Activated naive CD8-positive, alpha-beta T cell treated with anti-CD3 and anti-CD28 coated beads, Interleukin-2, amount 50 U/mL, for 24 hours (primary cell): ENCODE measurements at places on chromosomes 2 and 18.

DNA sequence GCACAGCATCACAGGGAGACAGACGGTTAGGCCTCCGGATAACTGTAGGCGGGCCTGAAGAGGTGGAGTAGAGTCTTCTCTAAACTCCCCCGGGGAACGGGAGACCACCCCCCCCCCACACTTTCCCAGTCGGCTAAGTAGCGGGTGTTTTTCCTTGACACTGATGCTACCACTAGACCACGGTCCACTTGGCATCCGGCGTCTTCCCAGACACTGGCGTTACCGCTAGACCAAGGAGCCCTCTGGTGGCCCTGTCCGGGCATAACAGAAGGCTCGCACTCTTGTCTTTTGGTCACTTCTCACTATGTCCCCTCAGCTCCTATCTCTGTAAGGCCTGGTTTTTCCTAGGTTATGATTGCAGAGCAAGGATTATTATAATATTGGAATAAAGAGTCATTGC lies 25.7 kb upstream of the NCL start:
- no peak overlapping the region for H3K27ac ChIP-seq
- peak; percentile 26 for DNase-seq
- no peak overlapping the region for H3K4me3 ChIP-seq
- H3K36me3 ChIP-seq, result no peaks in the 10 kb centered on the region
- H3K4me1 ChIP-seq, result no peaks in the 10 kb centered on the region

DNA sequence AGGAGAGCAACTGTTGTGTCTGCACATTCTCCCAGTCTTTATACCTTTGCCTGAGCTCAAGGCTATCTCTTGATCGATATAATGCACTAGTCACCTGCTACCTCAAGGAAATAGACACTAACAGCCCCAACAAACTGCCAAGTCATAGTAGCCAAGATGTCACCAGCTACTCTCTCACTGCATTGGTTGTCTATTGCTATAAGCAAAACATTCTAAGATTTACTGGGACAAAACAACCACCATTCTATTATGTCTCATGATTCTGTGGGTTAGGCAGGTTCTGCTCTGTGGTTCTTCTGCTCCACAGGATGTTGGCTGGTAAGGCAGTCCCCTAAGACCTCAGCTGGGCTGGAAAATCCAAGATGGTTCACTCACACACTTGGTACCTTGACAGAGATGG lies 28.5 kb upstream of the MLPH start:
- peaks cover 2% of the 10 kb centered on the region for H3K27me3 ChIP-seq
- peaks cover 22% of the 10 kb centered on the region for H3K4me1 ChIP-seq
- no peak overlapping the region for H3K27ac ChIP-seq
- H3K4me3 ChIP-seq, result no peak overlapping the region
- no peak for DNase-seq

DNA sequence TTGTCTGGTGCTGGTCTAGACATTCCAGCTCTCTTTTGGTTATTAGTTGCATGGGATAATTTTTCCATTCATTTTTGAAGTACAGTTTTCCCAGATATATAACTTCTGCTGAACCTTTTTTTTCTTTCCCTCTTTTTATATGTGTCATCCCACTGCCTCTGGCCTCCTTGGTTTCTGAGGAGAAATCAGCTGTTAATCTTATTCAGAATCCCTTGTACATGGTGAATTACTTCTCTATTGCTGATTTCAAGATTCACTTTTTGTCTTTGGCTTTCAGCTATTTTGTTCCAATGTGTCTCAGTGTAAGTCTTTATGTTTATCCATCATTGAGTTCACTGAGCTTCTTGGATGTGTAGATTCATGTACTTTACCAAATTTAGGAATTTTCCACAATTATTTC lies 99.7 kb downstream of the ARHGEF4 start:
- DNase-seq, result no peak
- H3K27ac ChIP-seq, result no peak overlapping the region
- H3K4me1 ChIP-seq, result no peaks in the 10 kb centered on the region
- H3K36me3 ChIP-seq, result peaks cover 2% of the 10 kb centered on the region

DNA sequence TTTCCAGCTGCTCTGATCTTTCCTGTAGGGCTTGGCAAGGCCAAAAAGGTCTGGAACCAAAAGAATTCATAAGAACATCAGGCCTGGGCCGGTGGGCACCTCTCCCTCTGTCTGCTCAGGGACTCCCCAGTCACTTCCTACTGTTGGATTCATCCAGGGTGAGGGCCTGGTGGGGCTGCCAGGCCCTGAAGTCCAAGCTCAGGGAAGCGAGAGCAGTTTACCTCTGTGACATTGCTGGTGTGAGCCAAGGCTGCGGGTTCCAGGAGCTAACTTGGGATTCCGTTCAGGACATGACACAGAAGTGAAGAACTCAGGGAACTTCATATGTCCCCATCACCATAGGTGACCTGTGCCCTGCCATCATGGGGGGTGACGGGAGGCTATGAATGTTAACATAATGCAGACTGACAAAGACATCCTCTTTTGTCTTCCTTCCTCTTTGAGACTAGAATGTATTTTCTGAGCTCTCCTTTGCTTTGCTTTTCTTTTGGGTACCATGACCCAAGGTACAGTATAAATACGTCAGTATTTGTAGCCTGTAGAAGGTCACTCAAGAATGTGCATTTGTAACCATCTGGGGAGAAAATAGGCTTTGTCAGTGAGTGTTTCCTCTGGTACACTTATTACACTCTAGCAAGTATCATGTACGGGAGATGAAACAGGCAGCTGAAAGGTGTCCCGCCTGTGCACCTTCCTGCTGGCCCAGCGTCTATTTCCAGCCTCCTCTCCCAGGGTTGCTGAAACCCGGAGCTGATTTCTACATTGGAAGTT lies 130.5 kb upstream of the SLC1A4 start:
- H3K4me1 ChIP-seq, result peaks cover 10% of the 10 kb centered on the region
- H3K27ac ChIP-seq, result no peak overlapping the region
- no peak for DNase-seq
- no peaks in the 10 kb centered on the region for H3K36me3 ChIP-seq
- peaks cover 5% of the 10 kb centered on the region for H3K27me3 ChIP-seq

DNA sequence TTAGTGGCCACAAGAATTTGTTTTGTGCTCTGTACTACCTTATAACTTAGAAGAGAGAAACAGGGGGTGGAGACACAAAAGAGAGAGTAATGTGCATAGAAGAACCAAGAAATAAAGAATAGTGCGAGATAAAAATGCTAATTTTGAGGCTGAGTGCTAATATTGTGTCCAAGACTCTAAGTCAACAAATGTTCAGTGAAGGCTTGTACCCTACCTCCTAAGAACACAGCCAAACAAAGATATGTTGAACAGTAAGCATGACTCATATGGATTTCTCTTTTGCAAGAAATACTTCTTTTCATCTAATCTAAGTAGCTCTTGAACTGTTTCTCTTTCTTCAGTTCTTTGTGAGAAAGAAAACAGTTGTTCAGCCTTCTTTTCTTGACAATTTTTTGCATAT lies 45.2 kb downstream of the GAREM1 start:
- H3K36me3 ChIP-seq, result no peaks in the 10 kb centered on the region
- H3K4me3 ChIP-seq, result no peak overlapping the region
- H3K27ac ChIP-seq, result no peak overlapping the region
- peaks cover 8% of the 10 kb centered on the region for H3K27me3 ChIP-seq

GRCh38 chr2:232418466-232419244 lies 12.0 kb downstream of the ALPG start:
- H3K4me3 ChIP-seq, result peak overlapping the region; percentile 9
- H3K27ac ChIP-seq, result no peak overlapping the region
- peaks cover 43% of the 10 kb centered on the region for H3K27me3 ChIP-seq
- H3K36me3 ChIP-seq, result peaks cover 2% of the 10 kb centered on the region
- peaks cover 4% of the 10 kb centered on the region for H3K4me1 ChIP-seq
- peak; percentile 48 for DNase-seq

- peaks cover 3% of the 10 kb centered on the region for H3K36me3 ChIP-seq
- no peak overlapping the region for H3K27ac ChIP-seq
- no peak for DNase-seq
- H3K4me1 ChIP-seq, result peaks cover 7% of the 10 kb centered on the region
- no peak overlapping the region for H3K4me3 ChIP-seq
These were observed 11.7 kb downstream of the HS6ST1 start for GRCh38 chr2:128306931-128307460.

GRCh38 chr2:88841224-88841929 lies 149.9 kb downstream of the RPIA start:
- H3K27me3 ChIP-seq, result no peaks in the 10 kb centered on the region
- H3K4me3 ChIP-seq, result no peak overlapping the region
- peaks cover 4% of the 10 kb centered on the region for H3K4me1 ChIP-seq
- no peak for DNase-seq

DNA sequence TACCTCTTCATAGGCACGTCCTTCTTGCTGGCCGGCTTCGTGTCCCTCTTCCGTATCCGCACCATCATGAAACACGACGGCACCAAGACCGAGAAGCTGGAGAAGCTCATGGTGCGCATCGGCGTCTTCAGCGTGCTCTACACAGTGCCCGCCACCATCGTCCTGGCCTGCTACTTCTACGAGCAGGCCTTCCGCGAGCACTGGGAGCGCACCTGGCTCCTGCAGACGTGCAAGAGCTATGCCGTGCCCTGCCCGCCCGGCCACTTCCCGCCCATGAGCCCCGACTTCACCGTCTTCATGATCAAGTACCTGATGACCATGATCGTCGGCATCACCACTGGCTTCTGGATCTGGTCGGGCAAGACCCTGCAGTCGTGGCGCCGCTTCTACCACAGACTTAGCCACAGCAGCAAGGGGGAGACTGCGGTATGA lies 2.3 kb downstream of the FZD7 start:
- H3K27ac ChIP-seq, result no peak overlapping the region
- no peak overlapping the region for H3K4me3 ChIP-seq
- peaks cover 11% of the 10 kb centered on the region for H3K4me1 ChIP-seq
- no peak for DNase-seq
- H3K27me3 ChIP-seq, result peaks cover 52% of the 10 kb centered on the region
- no peaks in the 10 kb centered on the region for H3K36me3 ChIP-seq

- H3K4me3 ChIP-seq, result peak overlapping the region; percentile 88
- no peak for DNase-seq
- peak overlapping the region; percentile 42 for H3K27ac ChIP-seq
- peaks cover 45% of the 10 kb centered on the region for H3K4me1 ChIP-seq
- no peaks in the 10 kb centered on the region for H3K27me3 ChIP-seq
- H3K36me3 ChIP-seq, result peaks cover 13% of the 10 kb centered on the region
These were observed 2.3 kb downstream of the RNF103 start for GRCh38 chr2:86621280-86621943.

- H3K4me1 ChIP-seq, result peaks cover 81% of the 10 kb centered on the region
- H3K27me3 ChIP-seq, result peaks cover 5% of the 10 kb centered on the region
- DNase-seq, result peak; percentile 67
These were observed 106.9 kb downstream of the HDAC4 start for GRCh38 chr2:239293775-239294430.

DNA sequence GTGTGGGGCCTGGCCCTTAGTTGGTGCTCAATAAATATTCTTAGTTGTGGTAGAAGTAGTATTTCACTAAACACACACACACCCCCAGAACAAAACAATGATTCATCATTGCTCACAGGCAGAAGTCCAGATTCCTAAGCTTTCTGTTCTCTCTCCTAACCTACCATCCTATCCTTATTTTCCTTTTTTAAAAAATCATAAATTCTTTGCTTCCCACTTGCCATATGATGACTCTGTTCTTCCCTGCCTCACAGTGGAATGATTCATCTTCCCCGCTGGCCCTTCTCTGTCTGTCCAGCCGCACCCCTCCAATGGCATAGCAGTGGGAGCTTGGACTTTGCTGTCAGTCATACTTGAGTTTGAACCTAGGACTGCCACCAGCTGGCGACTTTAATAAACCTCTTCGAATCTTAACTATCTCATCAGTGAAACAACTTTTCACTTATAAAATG lies 5.2 kb downstream of the EML6 start:
- H3K27ac ChIP-seq, result no peak overlapping the region
- H3K4me3 ChIP-seq, result no peak overlapping the region
- H3K4me1 ChIP-seq, result peaks cover 11% of the 10 kb centered on the region
- no peaks in the 10 kb centered on the region for H3K36me3 ChIP-seq
- no peak for DNase-seq
- H3K27me3 ChIP-seq, result peaks cover 43% of the 10 kb centered on the region

- no peak overlapping the region for H3K27ac ChIP-seq
- no peaks in the 10 kb centered on the region for H3K36me3 ChIP-seq
- H3K4me3 ChIP-seq, result no peak overlapping the region
- peaks cover 7% of the 10 kb centered on the region for H3K4me1 ChIP-seq
- DNase-seq, result no peak
These were observed 64.4 kb upstream of the AFF3 start for GRCh38 chr2:100206731-100207255.

DNA sequence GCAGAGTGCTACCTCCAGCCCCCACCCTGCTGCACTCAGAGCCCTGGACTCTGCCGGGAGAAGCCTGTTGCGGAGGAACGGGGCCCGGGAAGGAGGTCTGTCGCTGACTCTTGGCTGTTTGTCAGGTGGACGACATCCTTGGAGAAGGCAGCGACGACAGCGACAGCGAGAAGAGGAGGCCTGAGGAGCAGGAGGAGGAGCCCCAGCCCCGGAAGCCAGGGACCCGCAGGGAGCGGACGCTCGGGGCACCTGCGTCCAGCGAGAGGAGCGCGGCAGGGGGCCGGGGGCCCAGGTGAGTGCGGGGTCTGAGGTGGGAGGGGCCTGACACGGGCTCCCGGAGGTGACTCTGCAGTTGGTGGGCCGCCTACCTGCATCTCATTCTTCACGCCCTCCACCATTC lies 56.6 kb downstream of the CTDP1 start:
- peaks cover 84% of the 10 kb centered on the region for H3K36me3 ChIP-seq
- DNase-seq, result no peak
- H3K27me3 ChIP-seq, result no peaks in the 10 kb centered on the region
- no peak overlapping the region for H3K27ac ChIP-seq
- H3K4me3 ChIP-seq, result no peak overlapping the region

DNA sequence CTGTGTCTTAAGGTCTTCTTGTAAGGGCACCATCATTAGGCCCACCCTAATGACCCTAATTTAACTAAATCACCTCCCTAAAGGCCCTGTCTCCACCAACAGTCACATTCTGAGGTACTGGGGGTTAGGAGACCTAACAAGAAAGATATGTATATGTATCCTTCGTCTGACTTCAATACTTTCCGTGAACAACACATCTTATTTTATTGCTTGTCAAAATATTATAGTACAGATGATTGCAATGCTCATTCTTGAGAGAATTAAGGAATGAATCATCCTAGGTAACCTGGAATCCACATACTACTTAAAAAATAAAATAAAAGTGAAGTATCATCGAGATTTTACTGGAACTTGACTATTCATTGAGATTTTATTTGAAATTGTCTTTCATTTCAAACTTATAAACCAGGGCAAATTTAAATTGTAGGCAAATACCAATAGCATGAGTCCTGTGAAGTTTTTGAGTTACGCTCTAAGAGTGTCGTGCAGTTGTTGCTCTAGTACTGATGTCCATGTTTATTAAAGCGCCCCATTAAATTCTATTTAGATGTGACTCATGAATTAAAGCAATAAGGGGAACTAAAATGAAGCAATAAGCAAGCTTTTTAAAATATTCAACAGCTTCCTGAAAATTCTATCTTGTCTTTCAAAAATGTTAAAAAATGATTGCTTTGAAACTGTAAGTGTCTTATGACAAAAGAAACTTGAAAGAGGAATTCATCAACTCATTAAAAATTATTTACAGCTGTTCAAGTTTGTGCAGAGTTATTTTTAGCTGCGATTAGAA lies 40.0 kb downstream of the CCDC102B start:
- no peaks in the 10 kb centered on the region for H3K4me1 ChIP-seq
- H3K27ac ChIP-seq, result no peak overlapping the region
- H3K27me3 ChIP-seq, result no peaks in the 10 kb centered on the region
- no peak overlapping the region for H3K4me3 ChIP-seq

- H3K36me3 ChIP-seq, result no peaks in the 10 kb centered on the region
- no peak for DNase-seq
- no peaks in the 10 kb centered on the region for H3K27me3 ChIP-seq
- H3K4me3 ChIP-seq, result no peak overlapping the region
These were observed 50.2 kb downstream of the TGOLN2 start for GRCh38 chr2:85277416-85278158.

- no peak for DNase-seq
- H3K4me1 ChIP-seq, result peaks cover 37% of the 10 kb centered on the region
- H3K27me3 ChIP-seq, result peaks cover 5% of the 10 kb centered on the region
- peak overlapping the region; percentile 18 for H3K27ac ChIP-seq
- no peak overlapping the region for H3K4me3 ChIP-seq
- H3K36me3 ChIP-seq, result no peaks in the 10 kb centered on the region
These were observed 350.7 kb upstream of the MYT1L start for GRCh38 chr2:2681711-2682251.
